ENCODE measurements at places on chromosomes 12 and 14.

DNA sequence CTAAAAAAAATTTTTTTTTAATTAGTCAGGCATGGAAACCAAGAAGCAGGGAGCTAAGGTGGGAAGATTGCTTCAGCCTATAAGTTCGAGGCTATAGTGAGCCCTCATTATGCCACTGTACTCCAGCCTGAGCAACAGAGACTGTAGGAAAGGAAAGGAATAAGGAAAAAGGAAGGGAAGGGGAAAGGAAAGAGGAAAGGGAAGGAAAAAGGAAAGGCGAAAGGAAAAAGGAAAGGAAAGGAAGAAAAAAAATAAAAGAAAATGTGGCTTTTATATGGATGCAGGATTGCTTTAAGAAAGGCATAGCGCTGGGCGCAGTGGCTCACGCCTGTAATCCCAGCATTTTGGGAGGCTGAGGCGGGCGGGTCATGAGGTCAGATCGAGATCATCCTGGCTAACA, 70.4 kb downstream of the R3HDM2 start:
- no peak for DNase-seq

DNA sequence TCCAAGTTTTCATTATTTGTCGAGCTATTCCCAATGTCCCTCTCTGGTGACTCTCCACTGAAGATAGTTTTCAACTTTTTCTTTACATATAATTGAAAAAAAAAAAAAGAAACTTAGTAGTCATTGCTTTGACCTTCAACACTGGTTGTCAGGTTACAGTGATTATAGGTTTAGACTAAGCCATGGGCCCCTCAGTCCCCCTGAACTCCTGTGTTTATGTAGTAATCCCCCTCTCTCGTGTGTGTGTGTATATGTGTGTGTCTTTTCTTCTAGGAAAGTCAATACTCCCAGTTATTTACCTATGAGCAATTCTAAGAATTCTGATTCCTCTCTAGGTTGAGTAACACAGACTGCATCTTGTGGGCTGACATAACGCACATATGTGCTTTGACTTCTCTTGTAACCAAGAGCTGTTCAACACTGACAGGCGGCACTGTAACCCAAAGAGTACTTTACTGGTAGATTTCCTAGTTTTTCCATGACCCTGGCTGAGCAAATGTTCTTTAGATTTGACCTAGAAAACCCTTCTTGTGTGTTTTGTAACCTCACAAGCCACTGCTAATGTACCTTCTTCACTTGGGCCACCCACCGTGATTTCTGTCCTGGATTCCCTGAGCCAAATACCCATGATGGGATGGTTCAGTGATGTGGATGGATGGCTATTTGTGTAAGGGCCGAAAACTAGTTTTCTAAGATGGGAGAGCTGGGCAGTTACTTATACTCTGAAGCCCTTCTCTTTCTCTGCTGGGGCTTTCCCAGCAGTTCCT, 15.0 kb upstream of the MANSC4 start:
- no peak for DNase-seq

- DNase-seq, result no peak
Measured at GRCh38 chr14:97306760-97307246, 509.6 kb downstream of the VRK1 start.

- DNase-seq, result no peak
Measured at GRCh38 chr12:124399622-124400021, 104.7 kb downstream of the RFLNA start.

DNA sequence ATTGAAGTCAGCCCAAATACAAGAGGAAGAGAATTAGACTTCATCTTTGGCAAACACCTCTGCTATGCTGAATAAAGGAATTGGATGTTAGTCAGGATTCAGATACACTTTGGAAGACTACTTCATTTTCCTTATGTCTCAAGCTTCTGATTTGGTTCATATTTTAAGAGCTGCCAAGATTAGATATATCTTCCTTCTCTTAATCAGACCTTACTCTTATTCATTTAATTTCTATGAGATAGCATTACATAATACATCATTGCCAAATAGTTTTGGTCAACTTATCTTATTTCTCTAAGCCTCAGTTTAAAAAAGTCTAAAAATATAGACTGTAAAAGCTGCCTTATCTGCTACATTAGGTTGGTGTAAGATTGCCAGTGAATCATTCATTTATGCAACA, 330.6 kb upstream of the NAV3 start:
- DNase-seq, result no peak

- DNase-seq, result no peak
Measured at GRCh38 chr12:50611021-50611744, 106.4 kb downstream of the DIP2B start.

GRCh38 chr12:112314981-112315380, 67.2 kb downstream of the HECTD4 start:
- no peak for DNase-seq

All from amygdala (tissue), 56 donors.